DMS 273 treated with DMSO at 0.1 percent for 48 hours (cell line): ENCODE measurements at places on chromosomes 2 and 18.

- DNase-seq, result no peak
Measured at GRCh38 chr18:37712776-37713175, 147.2 kb upstream of the CELF4 start.

- DNase-seq, result no peak
Measured at GRCh38 chr2:190235551-190236075, 84.0 kb downstream of the HIBCH start.

DNA sequence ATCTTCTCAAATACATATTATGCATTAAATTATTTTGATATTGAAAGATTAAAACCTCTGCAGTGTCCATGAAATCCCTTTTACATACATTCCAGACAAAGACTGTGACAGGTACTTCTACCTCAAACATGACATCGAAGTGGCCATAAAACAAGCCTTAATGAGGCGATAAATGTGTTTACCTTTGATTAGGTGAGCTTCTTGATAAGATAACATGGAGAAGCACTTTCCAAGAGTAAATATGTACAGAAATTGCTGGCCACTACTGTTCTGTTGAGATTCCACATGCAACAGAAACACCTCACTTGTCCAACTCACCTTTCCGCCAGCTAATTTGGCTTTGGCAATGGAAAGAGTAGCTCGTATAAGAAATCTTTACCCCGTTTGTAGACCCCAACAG, 55.2 kb downstream of the ZEB2 start:
- DNase-seq, result no peak

- no peak for DNase-seq
Measured at GRCh38 chr2:37604716-37605115, 66.7 kb downstream of the CDC42EP3 start.

DNA sequence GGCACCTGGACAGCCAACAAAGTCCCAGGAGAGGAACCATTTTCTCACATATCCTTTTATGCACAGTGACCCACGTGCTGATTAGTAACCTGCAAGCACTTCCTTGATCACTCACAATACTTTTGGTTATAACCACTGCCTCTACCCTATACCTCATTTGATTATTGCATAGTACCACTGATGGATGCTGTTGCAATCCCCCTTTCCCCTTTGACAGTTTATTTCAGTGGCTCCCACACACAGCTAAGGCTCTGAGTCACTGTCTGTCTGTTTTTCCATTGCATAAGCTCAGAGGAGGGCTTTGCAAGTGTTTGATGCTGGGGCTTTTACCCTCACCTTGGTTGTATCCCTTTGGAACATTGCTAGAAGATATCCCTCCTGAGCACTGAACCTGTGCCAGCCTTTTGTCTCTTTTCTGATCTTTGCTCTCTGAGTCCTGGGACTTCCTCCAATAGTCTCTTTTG, 101.7 kb upstream of the RBBP8 start:
- no peak for DNase-seq

- DNase-seq, result no peak
Measured at GRCh38 chr2:147846412-147847081, 1.7 kb downstream of the ACVR2A start.

DNA sequence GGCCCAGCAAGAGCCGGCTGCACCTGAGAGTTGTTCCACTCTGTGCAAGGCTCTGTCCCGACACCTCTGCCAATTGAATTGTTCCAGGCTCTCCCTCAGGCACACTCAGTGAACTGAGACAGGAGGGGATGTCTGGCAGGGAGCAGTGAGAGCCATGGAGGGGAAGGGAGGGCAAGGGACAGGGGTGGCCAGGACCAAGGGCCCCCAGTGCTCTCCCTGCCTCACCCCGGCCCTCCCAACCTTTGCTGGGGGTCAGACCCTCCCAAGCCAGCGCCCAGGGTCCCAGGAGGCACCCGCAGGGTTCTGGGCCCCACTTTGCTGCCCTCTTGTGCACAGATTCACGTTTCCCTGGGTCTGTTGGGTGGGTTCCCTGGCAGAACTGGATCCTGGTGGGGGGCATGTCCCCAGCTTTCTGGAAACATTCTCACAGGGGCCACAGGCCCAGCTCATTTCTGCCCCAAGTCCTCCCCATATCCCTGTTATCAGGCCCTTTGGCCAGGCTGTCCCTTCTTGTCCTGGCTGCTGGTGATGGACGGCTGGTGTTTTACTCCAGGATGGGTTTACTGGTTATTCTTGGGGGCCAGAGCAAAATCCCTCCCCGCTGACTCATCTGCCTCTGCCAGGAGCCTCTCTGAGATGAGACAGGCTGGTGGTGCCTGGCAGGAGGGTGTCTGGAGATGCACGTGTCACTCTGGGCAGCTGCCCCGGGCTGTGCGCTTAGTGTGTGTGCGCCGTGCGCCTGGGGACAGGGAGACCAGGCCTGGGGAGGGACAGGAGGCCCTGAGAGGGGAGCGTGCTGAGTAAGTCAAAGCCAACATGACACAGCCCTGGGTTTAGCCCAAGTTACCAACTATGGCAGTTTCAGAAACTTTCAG, 136.5 kb upstream of the CTDP1 start:
- DNase-seq, result no peak

DNA sequence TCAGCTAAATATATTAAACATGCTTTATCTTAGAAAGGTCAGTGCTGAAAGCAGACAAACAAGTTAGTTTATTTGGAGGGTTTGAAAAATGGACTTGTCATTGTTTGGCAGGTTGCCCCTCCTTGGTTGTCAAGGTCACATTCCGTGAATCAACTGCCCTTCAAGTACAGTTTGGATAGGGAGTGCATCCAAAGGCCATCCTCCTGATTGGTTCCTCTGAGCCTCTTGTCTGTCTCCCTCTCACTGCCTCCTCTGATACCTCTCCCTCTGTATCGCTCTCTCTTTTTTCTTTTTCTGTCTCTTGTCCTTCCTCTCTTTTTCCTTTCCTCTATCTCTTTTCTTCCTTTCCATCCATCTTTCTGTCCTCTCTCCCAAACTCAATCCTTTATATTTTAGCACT, 5.4 kb downstream of the ITGAV start:
- no peak for DNase-seq

DNA sequence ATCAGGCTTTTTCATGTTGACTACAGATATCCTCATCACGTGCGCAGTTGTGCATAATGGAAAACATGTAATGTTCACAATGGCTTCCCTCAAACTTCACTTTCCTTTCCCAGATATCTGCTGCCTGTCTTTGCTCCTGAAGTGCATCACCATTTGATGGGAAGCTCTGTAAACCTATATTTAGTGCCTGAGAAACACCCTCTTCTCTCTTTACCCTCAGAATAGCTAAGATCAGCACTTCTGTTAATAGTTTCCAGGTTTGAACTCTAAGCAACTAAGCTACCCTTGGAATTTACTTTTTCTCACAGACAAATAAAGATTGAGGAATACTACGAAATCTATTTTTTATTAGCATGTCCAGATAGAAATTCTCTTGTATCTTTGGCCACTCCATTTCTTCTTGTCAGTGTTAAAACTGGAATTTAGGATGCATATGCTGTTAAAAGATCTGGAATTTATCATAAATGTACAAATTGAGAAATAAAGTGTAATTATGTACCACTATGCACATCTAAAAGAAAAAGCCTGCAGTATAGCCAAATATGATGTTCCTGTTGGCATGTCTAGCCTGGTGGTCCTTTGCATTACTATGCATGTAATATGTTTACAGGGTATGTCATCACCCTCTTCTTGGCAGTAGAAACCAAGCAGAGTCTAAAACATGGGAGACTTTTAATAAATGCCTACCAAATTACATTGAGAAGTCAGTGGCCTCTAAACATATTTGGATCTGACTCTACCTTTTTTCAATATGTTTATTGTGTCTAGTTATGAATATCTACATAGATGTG, 278.7 kb downstream of the FIGN start:
- DNase-seq, result no peak

- no peak for DNase-seq
Measured at GRCh38 chr18:12296457-12296856, 11.6 kb upstream of the TUBB6 start.

DNA sequence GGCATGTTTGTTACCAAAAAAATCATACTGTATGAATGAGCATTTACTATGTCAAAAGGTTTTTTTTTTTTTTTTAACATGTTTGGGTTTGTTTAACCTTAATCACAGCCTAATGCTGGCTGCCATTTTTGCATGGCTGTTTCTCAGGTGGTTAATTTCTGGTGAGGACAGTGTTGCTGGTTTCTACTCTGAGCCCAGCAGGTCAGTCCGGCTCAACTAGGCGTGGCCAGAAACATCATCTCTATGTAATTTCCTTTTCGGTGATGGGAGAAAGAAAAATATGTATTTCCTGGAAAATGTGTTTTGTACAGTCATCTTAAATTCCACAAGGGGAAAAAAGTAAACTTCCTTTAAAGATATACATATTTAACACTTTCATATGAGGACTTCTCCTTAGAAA, 24.9 kb upstream of the BZW1 start:
- no peak for DNase-seq

DNA sequence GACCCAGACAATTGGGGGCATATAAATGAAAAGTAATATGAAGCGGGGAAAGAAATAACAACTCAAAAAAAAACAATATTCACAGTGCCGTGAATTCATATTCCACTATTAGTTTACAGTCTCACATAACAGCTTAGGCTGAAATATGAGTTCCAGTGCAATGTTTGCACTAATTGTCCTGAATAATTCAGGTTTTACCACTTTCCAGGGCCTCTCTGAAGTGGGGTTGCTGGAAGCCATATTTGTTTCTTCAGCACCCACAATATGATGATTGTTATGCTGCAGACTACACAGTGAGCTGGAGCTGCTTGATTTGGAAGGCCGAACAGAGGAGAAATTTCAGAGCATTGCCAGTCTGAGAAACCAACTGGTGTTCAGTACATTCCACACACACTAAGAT, 894.5 kb upstream of the ACVR2A start:
- no peak for DNase-seq

- no peak for DNase-seq
Measured at GRCh38 chr2:234630801-234631261, 133.9 kb upstream of the ARL4C start.

- no peak for DNase-seq
Measured at GRCh38 chr2:119378566-119378965, 11.8 kb downstream of the DBI start.

DNA sequence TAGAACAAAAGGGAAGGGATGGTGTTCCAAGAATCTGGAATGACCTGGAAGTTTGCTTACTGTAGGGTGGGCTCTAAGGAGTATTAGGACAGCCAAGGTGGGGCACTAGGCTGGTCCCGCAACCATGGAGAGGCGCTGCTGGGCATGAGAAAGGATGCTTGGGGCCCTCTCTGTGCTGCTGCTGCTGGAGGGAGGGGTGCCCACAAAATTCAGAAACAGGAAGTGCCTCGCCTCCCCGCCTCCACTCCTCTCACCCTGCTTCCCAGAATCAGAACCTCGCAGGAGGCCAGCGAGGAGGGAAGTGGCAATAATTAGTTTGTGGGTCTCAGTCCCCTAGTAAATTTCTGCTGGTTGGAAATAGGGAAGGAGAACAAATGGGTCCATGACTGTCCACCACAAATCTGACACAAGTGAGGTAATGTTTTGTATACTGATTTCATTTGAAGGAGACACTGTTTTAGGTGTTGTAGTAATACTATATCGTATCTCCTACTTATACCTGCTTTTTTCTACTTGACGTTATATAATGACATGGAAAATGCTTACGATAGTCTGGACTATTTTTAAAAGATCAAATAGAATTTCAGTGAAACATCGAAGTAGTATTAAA, 7.9 kb upstream of the PDCL3 start:
- no peak for DNase-seq

- no peak for DNase-seq
Measured at GRCh38 chr2:98191883-98192282, 104.9 kb downstream of the VWA3B start.

GRCh38 chr18:50877545-50878265, 1.2 kb upstream of the ME2 start:
- no peak for DNase-seq

DNA sequence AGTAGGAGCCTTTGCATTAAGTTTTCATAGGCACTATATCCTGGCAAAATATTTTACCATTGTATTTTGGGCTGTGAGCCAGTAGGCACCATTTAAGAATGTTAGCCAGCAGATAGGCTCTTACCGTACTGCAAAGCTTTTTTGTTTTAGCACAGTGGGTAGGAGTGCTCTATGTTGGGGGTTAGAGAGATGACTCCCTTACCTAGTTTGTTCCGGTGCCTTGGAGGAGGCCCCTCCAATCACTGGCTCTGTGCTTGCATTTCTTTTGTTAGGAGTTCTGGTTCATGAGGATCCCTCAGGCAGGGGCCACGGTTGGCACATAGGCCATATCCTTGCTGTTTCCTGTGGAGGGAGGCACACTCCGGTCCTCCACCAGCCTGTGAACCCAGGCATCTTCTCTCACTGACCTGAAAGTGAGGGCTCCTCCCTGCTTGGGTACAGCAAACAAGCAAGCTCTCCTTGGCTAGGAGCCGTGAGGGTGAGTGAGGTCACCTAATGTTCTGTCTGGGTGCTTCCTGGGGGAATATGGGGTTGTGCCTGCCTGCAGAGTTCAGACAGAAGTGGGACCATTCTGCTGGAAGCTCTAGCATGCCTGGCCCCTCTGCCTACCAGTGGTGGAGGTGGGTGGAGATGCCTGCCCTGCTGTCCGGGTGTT, 29.8 kb downstream of the LTBP1 start:
- no peak for DNase-seq

DNA sequence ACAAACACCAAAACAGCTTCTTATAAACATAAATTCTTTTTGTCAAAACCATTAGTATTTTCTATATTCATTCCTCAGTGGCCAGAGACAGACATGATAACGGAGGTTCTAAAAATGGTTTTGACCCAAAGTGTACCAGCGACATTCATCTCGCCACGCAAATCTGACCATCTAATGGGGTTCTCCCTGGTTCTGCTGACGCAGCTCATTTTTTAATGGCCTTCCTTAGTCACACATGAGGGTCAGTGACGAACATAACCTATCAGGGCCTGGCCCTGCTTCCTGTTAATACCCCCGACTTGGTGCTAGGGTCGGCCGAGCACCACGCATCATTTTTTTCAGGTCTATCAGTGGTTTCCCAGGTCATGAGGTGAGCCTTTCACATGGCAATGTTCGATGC, 45.9 kb upstream of the ARL4C start:
- DNase-seq, result no peak

DNA sequence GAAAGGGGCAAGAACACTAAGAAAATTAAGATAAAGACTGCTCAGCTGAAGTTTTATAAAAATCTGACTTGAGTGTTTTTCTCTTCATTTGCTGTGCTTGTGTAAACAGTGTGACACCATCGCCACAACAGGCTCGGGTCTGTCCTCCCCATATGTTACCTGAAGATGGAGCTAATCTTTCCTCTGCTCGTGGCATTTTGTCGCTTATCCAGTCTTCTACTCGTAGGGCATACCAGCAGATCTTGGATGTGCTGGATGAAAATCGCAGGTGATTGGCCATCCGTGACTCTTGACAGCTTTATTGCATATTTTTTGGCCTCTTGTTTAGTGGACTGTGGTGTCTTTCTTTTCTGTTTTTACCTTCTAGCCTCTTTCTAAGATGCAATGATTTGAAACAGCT, 22.1 kb downstream of the MFF start:
- DNase-seq, result no peak

DNA sequence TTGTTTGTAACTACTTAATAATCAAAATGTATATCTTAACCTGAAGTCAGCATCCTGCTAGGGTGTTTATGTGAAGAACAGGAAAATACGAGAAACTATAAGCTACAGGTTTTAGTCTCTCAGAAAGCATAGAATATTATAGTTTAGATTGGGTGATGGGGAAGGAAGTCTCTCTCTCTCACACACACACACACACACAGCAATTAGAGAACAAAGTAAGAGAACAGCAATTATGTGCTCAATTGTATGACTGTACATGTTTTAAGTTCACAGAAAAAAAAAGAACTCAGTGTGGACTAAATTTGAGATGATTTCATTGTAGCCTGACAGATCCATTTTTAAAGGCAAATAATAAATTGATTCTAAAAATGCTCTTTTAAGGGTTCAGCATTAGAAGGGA, 94.3 kb upstream of the ZNF516 start:
- DNase-seq, result no peak
